ENCODE measurements at places on chromosomes 12 and 14.

- DNase-seq, result no peak
Observed at GRCh38 chr14:104968153-104968527, 10.0 kb downstream of the AHNAK2 start.

DNA sequence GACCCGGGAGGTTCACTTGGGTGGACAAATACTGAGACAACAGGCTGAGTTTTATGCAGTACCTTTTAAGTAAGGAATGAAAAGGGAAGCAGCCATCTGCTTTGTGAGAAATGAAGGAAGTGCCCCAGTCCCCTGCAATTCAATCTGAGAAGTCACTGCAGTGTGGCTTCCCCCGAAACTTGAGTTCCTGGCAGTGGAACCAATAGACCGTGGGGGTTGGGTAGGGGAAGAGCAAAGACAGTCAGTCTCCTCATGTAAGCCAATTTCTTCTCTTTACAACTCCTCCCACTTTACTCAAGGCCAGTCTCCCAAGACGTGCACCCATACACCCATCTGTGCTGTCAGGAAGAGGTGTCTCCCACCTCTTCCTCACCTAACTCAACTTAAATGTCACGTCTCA lies 206.5 kb downstream of the BCAT1 start:
- DNase-seq, result no peak

- no peak for DNase-seq
Observed at GRCh38 chr12:46770501-46771183, 55.2 kb downstream of the SLC38A4 start.

GRCh38 chr14:70811050-70811449 lies 1.7 kb upstream of the MAP3K9 start:
- DNase-seq, result no peak

DNA sequence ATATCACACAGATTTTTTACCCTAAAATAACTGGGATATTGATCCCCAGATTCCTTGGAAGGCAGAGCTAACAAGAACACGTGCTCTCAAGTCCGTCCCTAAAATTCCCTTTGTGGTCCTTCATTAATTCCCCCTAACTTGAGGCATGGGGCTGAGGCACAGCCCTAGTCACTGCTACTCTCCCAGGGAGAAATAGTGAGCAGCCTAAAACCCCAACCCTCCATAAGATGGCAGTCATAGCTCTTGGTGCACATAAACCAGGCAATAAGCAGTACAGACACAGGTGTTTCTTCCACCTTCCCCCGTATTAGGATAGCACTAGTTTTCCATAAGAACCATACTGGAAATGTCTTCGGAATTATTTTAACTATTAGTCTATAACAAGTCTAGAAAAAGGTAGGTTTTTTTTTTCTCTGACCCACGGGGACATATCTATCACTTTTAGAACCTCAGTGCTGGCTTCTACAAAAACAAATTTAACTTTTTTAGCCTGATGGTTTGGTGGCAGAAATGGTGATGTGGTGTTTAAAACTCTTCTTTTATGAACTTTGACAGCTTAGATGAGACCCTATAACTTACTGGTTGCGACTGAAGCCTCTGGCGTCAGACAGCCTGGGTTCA lies 3.1 kb upstream of the ARHGEF40 start:
- no peak for DNase-seq

- no peak for DNase-seq
Observed at GRCh38 chr14:65704850-65705249, 292.3 kb downstream of the FUT8 start.

Measured in T1000 (cell line).